NCI-H1417 treated with DMSO at 0.1 percent for 48 hours (cell line): ENCODE measurements at places on chromosomes 4 and X.

GRCh38 chrX:109918753-109919152, 84.2 kb upstream of the TMEM164 start:
- DNase-seq = no peak

- no peak for DNase-seq
Measured at GRCh38 chr4:54687887-54688841, 30.4 kb downstream of the KIT start.

GRCh38 chr4:136438645-136439044, 1093.6 kb downstream of the PCDH18 start:
- no peak for DNase-seq

DNA sequence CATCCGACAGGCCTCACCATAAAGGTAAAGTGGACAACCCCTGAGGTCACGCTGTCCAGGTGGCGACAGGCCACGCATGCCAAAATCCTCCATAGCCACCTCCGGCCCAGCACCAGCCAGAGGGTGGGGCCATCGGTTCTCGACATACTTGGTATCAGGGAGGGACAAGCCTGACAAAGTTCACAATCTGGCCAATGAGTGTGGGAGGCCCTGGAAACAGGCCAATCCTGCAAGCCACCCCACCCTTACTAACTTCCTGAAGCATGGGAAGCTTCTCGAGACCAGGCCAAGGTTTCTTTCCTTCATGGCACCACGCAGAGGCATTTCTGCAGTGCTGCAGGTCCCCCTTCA, 73.8 kb downstream of the MTMR1 start:
- DNase-seq = no peak

DNA sequence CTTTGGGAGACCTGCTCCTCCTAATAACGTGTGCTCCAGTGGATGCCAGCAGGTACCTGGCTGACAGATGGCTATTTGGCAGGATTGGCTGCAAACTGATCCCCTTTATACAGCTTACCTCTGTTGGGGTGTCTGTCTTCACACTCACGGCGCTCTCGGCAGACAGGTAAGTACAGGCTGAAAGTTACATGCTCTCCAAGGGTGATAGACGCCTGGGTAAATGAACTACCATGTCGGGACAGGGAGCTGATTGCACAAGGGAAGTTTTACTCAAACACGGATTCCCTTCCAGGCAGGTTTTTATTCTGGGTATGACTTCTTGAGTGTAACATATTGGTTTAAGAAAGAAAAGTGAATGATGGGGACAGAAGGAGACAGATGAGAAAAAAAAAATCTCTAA, 836 bp downstream of the GRPR start:
- DNase-seq = no peak

DNA sequence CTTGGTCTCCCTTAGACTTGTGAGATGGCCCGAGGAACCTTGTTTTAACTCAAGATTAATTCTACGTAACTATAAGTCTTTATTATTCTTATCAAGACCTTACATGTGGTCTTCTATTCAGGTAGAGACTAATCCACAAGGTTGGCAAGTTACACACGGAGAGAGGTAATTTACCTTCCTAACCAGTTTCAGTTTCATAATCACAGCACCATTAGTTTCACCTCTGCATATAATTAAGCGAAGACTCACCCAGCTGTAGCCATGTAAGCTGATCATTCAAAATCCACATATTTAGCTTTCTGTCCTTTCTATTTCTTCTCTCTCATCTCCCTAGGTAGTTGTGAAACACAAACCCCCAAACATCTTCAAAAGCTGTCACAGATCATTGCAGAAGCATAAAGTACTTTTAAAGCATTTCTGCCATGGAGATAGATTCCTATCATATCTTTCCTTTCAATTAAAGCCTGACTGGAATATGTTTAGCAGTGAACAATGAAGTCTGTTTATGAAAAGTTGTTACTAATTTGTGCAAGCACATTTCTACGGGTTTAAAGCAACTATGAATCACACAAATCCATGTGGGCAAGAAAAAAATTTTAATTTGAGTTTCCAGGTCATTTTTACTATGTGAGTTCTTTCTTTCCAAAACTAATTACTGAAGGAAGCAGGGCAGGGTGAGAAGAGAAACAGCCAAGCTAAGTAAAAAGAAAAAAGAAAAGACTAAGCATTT, 78.5 kb downstream of the BTC start:
- no peak for DNase-seq

GRCh38 chr4:16169490-16169889, 56.8 kb downstream of the TAPT1 start:
- no peak for DNase-seq

DNA sequence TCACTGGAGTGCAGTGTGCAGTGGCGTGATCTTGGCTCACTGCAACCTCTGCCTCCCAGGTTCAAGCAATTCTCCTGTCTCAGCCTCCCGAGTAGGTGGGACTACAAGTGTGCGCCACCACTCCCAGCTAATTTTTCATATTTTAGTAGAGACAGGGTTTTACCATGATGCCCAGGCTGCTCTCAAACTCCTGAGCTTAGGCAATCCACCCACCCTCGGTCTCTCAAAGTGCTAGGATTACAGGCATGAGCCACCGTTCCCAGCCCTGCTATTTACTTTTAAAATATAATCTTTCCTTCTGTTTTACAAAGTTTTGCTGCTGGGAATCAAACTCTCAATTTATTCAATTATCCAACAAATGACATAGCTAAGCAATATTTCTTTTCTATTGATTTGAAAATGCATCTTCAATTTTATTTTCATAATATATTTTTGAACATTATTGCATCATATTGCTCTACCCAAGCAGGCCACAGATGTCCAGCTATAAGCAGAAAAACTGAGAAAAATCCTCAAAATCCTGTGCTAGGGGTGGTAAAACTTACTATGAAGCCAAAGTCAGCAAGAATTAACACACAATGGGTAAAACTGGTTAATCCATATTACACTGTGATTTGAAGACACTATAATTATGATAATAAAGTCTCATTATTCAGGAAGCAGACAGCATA, 5.2 kb downstream of the TIFA start:
- no peak for DNase-seq

- no peak for DNase-seq
Measured at GRCh38 chr4:121765368-121765705, 373 bp upstream of the SMIM43 start.

DNA sequence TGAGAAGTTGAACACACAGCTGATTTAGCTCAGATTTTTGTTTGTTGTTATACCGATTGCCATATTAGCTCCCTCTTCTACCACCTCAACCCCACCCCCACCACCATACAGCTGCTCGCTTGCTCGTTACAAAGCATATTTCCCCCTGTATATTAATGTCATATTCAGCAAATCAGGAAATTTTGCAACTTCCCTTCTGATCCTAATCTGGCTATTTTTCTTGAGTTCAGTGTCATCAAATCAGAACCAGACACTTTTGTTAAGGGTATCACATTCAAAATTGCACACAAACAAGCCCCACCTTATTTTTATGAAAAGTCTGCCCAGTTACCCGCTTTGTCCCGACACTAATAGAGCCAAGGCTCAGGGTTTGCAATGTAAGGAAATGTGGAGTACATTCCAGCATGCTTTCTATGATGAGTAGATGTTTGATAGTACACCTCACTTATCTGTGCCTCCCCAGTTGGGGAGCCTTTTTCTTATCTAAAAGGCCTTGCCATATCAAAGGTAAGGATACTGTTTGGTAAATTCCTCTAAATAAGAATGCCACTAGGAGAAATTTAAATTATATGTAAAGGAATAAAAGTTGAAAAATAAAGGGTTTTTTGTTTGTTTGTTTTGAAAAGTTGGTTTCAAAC, 212.2 kb downstream of the CBR4 start:
- DNase-seq = no peak

GRCh38 chrX:124679199-124679598, 332.8 kb downstream of the SH2D1A start:
- DNase-seq = no peak
